ENCODE measurements at places on chromosomes 6 and 20.

GRCh38 chr6:37993596-37993995 lies 174.1 kb downstream of the ZFAND3 start:
- DNase-seq: no peak

DNA sequence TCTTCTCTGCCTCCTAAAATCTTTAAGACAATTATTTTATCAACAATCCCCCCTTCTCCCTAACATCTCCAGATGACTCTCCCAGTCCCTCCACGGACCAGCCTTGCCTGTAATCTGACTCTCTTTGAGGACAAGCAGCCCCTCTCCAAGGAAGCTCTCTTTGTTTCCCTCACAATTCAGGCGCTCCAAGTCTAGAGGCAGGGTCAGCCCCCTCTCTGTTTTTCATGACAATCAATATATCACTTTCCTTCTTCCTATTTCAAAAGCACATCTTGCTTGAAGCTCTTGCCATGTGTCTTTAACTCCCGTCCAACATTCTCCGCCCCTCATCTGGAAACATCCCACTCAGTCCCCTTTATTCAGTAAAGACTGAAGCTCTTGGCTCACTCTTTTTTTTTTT lies 393.4 kb upstream of the SULF2 start:
- DNase-seq: no peak

DNA sequence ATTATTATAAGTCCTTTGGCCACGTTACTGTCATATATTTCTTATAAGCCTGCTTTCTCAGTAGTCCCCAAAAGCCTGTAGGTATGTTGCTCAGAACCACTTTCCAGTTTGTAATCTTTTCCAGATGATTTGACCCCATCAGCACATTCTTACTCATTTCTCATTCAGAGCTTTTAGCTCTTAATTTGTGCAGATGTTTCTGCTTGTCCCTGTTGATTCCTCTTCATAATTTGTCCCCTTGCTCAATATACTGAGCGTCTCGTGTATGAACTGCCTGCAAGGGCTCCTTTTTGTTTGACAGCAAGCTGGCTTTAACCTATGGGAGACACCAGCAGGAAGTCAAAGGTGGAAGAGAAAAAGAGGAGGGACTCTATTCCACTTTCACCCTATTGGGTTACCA lies 733.8 kb upstream of the GJE1 start:
- DNase-seq: no peak

- no peak for DNase-seq
These were observed 50.1 kb downstream of the NFATC2 start for GRCh38 chr20:51492167-51493092.

GRCh38 chr6:23601811-23602345 lies 524.1 kb upstream of the NRSN1 start:
- no peak for DNase-seq

DNA sequence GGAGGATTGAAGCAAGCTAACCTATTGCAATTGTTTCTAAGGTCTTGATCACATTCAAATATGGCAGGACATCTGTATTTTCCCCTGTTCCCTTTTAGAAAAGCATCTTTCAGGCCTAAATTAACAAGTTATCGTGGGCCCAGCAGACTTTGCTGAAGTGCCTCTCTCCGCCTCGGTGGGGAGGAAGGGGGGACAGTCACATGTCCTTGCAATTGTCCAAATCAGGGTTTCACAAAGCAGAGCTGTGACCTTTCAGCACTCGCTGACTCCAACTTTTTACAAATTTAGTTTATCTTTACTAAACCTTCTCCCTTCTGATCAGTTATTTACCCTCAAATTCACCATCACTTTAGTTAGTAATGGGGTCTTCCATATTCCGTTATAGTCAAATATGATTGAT lies 74.4 kb upstream of the KCNK16 start:
- no peak for DNase-seq

DNA sequence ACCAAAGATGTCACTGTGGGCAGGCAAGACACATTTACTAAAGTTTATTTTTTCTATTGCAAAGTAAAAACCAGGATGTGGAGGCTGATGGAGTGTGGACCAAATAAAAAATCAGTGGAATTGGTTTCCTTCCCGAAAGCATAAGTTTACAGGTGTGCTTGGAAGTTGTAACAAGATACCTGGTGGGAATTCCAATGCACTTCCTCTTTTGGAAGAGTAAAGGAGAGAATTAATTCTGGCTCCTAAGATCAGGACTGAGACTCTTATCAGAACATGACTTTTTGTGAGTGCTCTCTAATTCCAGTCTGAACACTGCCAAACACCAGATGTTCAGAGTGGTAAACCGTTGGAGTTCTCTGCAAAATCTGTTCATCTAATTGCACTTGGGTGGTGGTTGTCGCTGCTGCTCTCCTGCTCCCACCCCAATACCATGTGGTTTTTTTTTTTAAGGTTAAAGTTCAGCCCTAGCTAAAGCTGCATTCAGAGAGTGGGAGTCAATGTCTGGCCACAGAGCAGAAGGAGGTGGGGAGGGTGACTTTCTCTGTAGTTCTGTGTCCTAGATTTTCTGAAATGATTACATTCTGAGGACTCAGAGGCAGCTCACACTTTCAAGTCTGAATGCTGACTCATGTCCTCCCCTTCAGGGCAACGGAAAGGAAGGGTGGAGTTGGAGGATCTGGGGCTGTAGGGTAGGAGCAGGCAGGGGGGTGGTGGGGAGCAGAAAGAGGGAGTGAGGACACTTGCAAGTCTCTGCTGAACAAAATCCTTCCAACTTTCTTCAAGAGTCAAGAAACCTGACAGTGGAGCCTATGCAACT lies 275.8 kb upstream of the PRDM1 start:
- peak; percentile 35 for DNase-seq

DNA sequence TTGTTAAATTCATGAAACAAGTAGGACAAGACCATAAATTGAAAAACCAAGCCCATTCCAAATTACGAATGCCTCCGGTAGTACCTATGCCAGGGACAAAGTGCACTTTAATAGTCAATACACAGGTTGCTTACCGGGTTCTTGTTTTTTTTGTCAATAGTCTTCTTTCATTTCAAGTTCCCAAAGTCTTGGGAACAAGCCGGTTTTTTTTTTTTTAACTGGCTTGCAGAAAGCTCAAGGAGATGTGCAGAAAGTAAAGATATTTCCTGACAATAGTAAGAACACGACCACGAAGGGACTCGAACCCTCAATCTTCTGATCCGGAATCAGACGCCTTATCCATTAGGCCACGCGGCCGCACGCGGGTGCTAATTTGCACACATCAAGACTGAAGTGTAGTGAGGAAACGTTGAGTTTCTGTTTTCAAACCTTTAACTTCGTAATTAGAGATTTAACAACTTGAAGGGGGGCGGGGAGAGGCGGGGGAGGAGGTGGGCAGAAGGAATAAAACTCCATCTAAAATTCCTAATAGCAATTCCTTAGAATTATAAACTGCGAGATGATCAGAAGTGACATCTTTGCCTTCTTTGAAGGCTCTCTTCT lies 181.0 kb downstream of the TRIM27 start:
- no peak for DNase-seq

GRCh38 chr20:4972506-4973251 lies 28.6 kb downstream of the SLC23A2 start:
- DNase-seq: no peak

DNA sequence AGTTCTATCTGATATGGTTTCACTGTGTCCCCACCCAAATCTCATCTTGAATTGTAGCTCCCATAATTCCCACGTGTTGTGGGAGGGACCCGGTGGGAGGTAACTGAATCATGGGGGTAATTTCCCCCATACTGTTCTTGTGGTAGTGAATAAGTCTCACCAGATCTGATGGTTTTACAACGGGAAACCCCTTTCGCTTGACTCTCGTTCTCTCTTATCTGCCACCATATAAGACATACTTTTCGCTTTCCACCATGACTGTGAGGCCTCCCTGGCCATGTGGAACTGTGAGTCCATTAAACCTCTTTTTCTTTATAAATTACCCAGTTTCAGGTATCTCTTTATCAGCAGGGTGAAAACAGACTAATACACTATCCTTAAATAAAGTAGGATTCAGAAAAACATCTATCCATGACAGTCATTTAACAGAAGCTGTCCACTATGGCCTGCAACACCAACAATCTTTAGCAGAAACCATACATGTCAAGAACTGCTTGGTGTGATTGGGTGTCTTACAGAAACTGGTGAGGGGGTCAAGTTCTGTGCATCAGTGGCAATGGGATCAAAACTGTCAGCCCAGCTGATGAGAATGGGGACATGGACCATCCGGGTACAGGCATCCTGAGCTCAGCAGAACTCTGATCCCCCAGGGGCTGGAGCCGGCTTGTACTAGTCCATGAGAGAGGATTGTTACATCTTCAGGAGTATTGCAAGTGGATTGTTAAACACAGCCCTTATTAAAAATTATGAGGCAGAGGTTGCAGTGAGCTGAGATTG lies 59.2 kb downstream of the SCML4 start:
- DNase-seq: no peak

DNA sequence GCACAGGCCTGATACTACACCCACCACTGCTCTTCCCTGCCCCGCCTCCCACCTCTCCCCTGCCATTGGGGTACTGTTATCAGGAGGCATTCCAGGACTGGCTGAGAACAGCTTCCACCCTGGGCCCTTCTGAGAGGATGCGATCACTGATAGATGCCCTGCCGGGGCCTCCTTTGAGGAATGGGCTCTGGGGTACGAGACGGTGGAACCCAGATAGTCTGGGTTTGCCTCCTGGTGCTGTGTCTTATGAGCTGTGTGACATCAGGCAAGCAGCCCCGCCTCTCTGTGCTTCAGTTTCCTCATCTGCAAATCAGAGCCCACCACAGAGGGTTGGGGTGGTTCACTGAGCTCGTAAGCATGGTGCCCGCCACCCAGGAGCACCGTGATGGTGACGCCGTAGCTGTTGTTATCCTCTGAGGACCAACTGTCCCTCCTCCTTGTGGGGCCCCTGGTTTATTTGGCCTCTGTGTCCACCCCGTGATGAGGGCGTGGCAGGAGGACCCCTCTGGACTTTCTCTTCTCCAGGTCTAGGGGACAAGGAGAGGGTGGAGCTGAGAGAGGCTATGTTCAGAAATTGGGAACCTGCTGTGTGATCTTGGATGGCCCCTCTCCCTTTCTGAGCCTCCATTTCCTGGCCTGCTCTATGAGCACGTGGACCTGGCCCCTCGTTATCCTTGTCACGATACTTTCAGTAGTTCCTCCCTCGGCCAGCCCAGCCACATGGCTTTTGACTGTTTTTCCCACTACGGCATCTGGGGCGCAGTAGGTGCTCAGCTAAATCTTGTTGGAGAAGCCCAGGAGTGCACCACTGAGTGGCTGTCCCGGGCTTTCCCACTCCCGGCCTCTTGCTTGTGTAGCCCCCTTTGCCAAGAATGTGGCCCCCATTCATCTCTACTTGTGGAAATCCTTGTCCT lies 18.3 kb downstream of the SRC start:
- DNase-seq: no peak

GRCh38 chr20:22687676-22688349 lies 103.4 kb upstream of the FOXA2 start:
- no peak for DNase-seq

DNA sequence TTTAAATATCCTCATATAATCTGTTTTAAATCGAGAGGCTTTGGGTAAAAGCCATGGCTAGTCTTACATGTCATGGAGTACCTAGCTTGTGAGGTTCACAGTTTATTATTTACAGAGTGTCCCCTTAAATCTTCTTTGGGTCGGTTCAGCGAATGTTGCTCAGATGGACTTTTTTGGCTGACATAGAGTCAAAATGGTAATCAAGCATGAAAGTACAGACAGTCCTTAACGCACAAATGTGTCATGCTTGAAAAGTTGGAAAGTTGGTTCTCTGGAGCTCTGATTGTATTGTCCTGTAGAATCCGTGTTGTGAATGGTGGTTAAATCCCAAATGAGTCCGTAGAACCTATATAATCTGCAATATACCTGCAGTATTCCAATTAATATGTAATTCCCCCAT lies 22.0 kb downstream of the PTPN1 start:
- no peak for DNase-seq

DNA sequence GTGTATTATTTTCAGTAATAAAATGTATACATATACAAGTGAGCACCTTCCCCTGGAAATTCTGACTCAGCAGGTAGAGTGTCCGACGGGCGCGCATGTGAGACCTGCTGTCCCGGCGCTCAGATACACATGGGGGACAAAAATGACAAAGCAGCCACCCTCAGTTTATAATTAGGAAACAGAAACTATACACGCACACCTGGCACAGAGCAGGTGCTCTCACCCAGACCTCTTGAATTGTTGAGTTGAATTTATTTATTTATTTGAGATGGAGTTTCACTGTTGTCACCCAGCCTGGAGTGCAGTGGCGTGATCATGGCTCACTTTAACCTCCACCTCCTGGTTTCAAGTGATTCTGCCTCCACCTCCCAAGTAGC lies 180.4 kb downstream of the ZDHHC14 start:
- DNase-seq: no peak

GRCh38 chr6:26411751-26412150 lies 9.7 kb downstream of the BTN3A1 start:
- no peak for DNase-seq

GRCh38 chr6:156420172-156420993 lies 356.8 kb upstream of the ARID1B start:
- no peak for DNase-seq

- no peak for DNase-seq
These were observed 86.8 kb downstream of the PLG start for GRCh38 chr6:160788806-160789205.

DNA sequence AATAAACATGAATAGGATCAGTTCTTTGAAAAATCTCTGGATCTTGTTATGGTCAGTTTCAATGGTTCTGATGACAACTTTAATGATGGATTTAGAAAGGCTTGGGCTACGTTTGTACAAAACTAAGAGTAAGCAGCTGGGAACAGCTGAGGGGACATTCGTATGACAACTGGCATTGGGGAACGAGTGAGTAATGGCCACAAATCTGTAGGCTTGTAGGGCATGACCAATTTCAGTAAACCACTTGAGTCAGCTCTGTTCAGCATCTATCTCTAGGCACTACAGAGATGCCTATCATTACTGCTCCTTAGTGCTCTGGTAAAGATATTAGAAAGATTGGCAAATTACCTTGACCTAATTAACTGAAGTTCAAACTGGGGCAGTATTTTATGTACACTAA lies 1375.6 kb downstream of the EPHA7 start:
- DNase-seq: no peak

DNA sequence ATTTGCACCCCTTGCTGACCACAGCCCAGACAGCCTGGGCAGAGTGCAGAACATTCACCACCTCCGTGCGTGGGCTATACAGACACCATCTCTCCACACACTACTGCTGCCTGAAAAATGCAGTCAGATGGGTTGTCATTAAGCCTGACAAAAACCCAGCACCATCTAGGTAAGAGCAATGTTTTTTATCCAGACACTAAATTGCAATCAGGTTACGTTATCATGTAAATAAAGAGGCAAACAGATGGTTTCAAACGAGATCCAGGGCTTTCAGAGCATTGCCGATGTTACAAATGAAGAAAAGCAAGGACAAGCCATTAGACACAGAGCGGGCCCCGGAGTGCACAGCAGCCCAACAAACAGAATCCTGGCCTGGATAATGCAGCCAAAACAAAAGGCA lies 269.6 kb downstream of the PKHD1 start:
- no peak for DNase-seq

DNA sequence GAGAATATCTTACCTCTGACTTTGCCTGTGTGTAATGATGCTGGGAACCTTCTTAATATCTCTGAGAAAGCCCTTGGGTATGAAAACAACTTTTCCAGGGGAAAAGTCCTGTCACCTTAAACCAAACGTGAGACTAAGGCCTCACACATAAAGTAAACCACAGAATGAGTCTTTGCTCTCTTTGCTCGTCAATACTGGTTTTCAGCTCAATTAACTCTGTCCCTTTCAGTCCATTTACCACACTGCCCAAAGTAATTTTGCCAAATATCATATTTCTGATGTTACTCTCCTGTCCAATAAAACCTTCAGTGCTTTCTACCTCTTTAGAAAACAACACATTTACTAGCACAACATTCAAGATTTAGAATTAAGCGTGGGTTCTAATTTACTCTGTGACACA lies 100.5 kb upstream of the HMGCLL1 start:
- no peak for DNase-seq

Measured in retinal pigment epithelial cell (primary cell).